Stimulated activated CD4-positive, alpha-beta T cell treated with anti-CD3 and anti-CD28 coated beads, Interleukin-2, amount 100 ng/mL, for 4 hours (primary cell): ENCODE measurements at places on chromosomes 3 and 15.

DNA sequence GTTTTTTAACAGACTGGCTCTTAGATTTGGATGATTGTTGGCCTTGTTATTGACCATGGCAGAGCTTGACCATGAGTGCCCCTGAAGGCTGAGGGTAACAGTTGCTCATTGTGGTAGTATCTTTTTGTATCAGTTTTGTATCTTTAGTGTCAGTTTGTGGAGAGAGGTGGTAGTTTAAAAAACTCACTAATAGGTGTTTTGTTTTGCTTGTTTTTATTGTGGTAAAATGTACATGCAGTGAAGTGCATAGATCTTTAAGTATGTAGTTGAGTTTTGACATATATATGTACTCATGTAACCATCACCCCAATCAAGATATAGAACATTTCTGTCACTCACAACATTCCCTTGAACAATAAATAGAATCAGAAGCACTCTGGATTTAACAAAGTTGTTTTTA is 9.8 kb downstream of the GMPS start:
- no peak for DNase-seq

DNA sequence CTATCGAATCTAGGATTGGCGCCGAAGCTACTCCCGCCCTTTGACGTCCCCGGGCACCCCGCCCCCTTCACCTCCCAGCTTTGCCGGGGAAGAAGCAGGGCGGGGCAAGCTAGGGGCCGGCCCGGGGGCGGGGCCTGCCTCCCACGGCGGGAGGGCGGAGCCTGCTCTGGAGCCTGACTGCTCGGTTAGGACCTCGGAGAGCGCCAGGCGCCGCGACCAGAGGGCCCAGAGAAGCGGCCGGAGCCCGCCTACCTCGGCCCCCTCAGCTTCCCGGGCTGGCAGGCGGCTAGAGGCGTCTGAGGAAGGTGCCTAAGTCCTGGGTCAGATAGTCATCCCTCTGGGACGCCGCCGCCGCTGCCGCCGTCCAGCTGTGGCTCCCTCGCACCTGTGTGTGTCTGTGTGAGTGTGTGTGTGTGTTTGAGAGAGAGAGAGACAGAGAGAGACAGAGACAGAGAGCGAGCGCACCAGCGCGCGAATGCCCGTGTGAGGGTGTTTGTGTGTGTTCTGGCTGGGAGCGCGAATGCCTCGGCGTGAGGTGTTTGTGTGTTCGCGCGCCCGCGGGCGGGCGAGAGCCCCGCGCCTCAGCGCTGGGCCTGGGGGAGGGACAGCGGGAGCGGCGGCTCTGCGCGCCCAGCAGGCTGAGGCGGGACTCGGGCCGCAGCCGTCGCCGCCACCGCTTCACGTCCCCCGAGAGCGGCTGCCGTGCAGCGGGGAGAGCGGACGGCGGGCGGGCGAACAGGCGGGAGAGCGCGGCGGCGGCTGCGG is at the start of gene STXBP5L:
Gene STXBP5L (plus strand): TSS at position 176 of the 765 bp plus-strand sequence. CDS start 1,374 bp downstream, outside the sequence.
- no peak for DNase-seq

DNA sequence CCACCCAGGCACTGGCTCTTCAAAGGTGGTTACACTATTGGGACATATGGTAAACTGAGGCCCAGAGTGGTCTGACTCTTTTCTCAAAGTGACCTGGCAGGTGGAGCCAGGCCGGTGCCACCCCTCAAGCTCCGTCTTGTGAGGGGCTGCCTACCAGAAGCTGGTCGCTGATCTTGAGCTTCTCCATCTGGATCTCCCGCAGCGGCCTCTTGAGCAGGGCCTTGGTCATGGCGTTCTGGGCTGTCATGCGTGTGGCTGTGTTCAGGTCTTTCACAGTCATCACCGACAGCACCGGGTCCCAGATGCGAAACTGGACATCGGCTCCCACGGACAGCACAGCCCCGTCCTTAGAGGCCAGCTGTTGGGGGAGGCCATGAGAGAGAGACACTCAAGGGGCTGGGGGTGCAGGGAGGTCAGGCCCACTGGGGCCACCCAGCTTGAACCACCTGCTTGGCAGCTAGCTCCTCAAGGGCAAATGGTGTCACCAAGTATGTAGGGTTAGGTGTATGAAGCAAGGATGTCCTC is 3.6 kb downstream of the STOML1 start:
- DNase-seq, result no peak

- no peak for DNase-seq
Observed at GRCh38 chr3:186921578-186921977, 8.7 kb upstream of the ST6GAL1 start.
